ENCODE measurements at places on chromosomes 5 and 9.
A peak's percentile ranks its signal among the peaks of the same experiment; 100 is the strongest.

DNA sequence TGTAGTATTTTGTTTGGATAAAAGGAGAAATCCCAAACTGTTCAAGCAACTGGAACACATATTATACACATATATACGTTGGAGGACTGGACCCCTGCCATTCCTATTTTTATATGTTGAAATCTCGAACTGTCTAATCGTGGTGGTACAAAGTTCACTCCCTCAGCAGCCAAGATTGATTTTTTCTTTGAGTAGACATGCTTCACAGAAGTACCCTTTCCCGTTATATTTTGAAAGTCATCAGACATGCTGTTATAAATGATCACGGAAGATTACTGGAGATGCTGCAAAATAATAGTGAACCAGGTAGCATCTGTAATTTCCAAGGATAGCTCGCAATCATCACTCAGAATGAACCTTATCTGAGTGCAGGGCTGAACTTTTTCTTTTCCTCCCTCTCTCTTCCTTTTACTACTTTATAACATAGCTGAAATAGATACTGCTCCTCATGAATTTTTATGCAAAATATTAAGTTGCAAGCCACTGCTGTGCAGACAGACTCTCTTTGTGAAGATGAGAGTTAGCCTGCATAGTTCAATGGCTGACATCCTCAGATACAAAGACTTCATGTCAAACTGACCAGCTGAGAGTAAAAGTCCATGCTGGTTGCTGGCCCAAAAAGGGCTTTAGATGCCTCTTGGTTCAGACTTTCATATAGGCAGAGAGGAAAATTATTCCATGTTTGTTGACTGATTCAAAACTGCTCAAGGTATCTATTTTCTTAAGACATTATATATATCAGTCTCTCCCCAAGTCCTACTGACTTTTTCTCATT lies 451.9 kb downstream of the TMEM38B start:
- DNase-seq = no peak

DNA sequence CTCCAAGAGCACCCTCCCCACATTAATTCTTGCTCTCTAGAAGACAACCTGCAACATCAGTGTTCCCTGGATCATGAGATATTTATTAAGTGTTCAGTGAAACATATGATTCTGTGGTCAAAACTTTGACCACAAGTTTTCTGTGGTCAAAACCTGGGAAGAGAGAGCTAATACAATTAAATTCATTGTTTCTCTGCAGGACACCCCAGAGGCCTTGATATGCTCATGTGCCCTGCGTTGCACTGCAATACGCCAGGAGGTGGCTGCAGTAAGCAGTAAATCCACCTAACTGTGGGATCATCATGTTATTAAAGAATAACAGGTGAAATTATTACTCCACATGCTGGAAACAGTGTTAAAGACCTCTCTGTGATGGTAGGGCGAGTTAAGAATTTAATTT lies 109.3 kb upstream of the SPDL1 start:
- no peak for DNase-seq

DNA sequence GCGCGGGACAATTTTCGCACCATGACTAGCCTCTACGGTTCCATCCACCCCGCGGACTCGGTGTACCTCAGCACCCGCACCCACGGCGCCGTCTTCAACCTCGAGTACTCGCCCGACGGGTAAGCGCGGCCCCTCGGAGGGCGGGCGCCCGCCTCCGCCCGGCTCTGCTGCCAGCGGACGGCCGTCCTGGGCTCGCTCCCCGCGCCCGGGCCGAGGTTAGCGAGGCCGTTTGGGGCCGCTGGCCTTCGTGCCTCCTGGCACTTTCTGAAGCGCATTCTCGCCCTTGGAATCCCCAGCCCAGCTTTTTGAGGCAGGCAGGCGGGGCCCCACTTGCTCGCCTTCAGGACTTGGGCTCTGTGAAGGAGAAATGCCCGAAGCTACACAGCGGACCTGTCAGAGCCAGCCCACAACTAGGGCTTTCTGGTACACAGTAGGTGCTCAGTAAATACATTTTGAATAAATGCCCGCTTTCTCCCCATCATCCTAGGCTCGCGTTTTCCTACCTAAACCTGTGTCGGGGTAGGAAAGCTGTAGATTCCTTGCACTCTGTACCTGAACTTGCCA lies 772 bp downstream of the DCAF10 start:
- DNase-seq = no peak

GRCh38 chr5:17213938-17214337 lies 3.5 kb upstream of the BASP1 start:
- no peak for DNase-seq

- no peak for DNase-seq
These were observed 13.5 kb upstream of the B4GALT1 start for GRCh38 chr9:33180526-33181184.

DNA sequence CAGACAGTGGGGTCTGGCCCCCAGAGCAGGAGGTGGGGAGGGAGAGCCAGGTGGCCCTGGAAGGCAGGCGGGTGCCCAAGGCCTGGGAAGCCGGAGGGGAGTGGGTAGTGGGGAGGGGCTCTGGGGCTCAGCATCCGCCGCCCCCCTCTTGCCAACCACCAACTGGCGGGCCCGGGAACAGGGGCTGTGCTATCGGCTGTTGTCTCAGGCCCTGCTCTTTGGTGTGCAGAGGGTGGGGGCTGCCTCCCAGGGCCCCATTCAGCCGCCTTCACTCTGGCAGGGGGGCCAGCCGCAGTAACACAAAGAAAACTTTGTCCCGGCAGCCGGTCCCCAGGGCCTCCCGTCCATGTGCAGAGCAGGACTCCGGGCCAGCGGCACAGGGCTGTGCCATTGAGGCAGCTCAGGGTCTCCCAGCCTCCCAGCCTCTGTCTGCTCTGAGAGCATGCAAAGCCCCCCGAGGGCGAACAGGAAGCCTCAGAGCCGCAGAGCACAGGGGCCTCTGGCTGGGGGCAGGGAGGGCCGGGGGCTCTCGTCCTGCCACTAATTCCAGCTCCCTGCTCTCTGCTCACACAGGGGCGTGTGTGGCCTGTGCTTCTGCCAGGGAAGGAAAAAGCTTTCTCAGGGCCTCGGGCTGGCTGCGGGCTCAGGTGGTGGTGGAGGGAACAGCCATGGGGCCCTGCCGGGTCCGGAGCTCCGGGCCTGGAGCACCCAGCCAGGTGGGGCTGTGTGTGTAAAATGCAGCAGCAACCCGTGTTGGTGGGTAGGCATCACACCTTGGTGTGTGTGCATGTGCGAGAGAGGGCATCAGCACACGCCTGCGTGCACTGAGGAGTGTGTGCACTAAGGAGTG lies 54.2 kb upstream of the NOTCH1 start:
- peak; percentile 85 for DNase-seq

DNA sequence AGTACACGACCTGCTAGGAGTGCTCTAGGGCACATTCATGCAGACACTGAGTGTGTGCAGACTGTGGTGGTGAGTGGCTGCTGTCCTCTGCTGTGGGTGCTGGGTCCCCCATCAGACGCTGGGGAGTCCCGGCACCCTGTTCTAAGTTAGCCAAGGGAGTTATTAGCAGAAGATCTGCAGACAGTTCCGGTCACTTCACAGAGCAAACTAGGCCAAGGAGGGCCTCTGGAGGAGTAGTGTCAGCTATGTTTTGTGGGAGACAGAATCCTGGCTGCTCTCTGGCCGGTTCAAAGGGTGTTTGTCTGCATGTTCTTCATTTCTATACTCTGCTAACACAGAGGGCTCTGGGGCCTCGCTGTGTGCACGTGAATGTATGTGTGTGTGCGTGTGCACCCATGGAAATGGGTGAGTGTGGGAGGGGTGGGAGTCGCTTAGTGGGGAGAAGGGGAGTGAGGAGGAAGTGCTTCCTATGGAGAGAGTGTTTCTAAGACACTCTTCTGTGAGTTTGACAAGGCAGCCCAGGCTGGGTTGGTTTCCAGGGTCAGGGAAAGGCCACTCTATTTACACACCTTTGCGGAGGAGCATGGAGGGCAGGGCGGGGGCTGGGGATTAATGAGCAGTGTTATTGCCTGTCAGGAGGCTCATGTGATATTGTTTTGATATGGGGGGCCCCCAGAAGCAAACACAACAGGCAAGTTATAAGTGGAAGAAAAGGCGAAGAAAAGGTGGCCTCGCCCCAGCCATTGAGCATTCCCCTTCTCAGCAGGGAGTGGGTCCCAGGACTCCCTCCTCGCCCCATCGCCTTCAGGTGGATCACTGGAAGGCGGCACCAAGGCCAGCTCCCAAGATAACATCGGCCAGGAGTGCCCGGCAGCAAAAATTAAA lies 68.9 kb downstream of the MACROH2A1 start:
- DNase-seq = no peak

DNA sequence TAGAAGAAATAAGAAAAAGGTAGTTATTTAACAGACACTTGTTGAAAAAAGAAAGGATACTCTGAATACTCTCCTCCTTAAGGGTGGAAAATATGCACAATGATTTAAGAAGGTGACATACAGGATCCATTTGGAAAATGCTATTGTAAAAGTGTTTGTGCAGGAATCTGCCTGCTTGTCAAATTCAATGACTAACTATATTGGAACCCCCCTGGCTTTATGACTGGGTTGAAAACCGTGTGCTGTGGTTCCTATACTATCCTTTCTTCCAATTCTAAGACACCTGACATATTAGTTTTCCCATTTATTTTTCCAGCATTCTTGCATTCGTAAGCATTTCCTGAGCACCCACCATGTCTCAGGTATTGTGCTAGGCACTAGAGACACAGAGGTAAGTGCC lies 220.0 kb downstream of the GLIS3 start:
- DNase-seq = no peak

DNA sequence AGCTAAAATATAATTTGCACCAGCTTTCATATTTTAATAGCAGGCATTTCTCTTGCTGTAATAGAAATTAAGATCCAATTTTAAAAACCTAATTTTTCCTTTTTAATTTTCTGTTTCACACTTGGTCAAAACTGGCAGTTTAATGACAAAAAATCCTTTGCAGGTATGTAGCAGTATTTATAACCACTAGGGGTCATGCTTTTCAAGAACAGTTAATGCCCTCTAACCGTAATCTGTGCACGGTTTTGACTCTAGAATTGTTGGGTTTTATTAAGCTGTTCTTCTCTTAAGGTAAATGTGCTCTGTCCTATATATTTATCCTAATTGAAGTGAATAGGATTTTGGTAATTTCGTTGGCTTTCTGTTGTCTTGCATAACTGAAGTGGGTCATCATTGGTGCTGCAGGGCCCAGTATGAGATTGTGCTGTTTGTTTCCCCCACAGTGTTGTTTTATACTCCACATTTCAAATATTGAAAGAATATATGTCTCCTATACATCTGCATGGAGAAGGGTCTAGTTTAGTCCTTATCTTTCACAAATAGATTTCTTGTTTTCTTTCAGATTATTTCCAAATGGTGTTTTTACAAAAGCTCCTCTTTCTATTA lies 107.4 kb downstream of the SCAMP1 start:
- no peak for DNase-seq

DNA sequence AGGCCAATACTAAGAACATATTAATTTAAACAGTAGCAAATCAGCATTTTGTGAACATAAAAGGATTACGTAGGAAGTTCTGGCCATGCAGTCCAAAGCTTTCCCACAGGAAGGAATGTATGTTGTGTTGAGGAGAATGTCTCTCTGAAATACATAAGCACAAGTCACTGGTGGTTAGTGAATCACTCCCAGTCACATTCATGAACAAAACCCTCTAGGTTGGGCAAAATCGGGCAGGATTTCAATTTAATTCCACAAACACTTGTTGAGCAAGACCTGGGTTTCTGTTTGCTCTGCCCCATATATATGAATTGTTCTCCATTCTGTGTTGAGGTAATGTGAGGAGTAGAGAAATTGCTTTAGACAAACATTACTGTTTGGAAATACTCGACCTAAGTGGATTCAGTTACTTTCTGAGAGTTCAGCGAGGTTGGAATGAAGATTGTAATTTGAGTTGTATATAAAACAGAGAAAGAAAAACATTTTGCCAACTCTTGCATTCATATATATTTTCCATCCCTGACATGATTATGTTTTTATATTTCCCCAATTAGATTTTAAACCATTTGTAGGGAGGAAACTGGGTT lies 127.6 kb upstream of the RPS23 start:
- no peak for DNase-seq

- no peak for DNase-seq
These were observed 851 bp downstream of the NACC2 start for GRCh38 chr9:136093995-136094881.

Data from putamen (tissue), 1 donor.